ENCODE measurements at places on chromosomes 2 and 18. TPM values are rescaled to one million over a fixed set of nuclear protein-coding genes. Genes with fewer than 3 reads are reported as not detected.

DNA sequence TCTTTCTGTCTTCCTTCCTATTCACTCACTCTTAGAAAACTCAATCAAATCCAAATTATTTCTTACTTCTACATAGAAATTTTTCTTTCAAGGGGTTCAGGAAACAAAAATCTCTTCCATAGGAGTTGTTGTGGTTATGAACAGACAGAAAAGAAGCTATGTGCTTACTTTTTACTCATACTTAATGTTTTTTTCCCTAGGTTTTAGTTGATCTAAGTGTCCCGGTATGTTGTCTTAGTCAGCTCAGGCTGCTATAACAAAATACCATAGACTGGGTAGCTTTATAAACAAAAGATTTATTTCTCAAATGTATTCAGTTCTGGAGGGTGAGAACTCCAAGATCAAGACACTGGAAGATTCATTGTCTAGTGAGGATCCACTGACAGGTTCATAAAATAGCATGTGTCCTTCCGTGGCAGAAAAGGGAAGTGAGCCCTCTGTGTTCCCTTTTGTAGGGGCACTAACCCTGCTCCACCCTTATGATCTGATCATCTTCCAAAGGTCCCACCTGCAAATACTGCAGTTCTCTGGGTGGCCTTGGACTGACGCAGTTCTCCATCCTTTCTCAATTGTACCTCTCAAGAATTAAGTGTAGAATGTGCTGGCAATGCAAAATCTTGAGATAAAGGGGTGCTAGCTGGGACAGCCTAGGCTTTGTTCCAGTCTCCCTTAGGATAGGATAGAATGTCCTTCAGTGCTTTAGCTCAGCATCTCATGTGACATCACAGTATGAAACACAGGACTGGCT is 14.4 kb upstream of the VRK2 start:
- no peaks in the 10 kb centered on the region for H3K27me3 ChIP-seq
- no peak overlapping the region for H3K4me3 ChIP-seq
- H3K27ac ChIP-seq = no peak overlapping the region
- peak; percentile 78 for DNase-seq
- H3K4me1 ChIP-seq = peaks cover 35% of the 10 kb centered on the region

IL1R2 gene
- total RNA-seq = not detected

MPHOSPH10 gene
- 51.8 TPM for total RNA-seq

DNA sequence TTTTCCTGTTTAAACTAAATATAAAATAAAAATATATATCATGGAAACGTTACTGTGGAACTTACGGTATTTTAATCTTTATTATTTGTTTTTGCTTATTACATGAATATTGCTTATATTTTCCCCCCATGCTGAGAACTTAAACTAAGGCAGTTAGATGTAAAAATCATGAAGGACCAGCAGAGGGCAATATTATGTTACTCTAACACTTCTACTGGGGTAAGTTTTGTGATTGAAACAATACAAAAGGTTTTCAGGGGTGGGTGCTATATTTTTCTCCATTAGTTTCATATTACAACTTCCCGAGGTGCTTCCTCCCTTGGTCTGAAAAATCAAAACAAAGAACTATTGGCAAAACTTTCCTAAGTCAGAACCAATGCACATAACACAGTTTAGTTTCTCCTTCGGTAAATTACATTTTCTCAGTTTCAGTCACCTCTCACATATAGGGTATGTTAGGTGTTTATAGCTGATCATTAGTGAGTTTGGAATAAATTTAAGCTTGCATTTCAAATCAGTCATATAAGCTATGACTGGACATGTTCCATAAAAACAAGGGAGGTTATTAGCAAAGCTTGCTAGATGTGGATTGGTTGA is 54.8 kb downstream of the ZNF407 start:
- H3K36me3 ChIP-seq = peaks cover 2% of the 10 kb centered on the region
- DNase-seq = peak; percentile 36
- H3K27me3 ChIP-seq = no peaks in the 10 kb centered on the region

DNA sequence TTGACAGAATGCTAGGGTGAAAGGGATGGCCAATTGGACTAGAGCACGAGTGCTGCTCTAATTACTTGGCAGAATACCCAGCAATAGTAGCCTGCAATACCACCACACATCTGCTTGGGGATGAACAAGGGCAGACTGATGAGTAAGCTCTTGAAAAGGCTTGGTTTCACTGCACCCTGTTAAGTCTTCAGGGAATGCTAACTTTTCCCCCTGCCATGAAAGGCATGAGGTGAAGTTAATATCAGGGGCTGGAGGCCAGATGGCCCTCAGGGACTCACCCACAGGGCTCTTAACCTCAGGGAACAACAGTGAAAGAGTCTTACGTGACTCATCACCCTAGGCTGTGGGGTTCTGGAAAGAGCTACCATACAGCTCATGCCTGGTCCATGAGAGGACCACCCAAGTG is 51.7 kb upstream of the MYL1 start:
- no peak overlapping the region for H3K27ac ChIP-seq
- no peaks in the 10 kb centered on the region for H3K36me3 ChIP-seq
- H3K27me3 ChIP-seq = no peaks in the 10 kb centered on the region
- H3K4me3 ChIP-seq = no peak overlapping the region

LRRTM1 gene
- total RNA-seq = not detected

LYPD1 gene
- 0.22 TPM for total RNA-seq

SOX11 gene
- not detected for total RNA-seq

GRCh38 chr18:50518787-50519546 is 40.9 kb upstream of the MAPK4 start:
- no peaks in the 10 kb centered on the region for H3K36me3 ChIP-seq
- no peak overlapping the region for H3K27ac ChIP-seq
- H3K27me3 ChIP-seq = no peaks in the 10 kb centered on the region
- no peaks in the 10 kb centered on the region for H3K4me1 ChIP-seq

DNA sequence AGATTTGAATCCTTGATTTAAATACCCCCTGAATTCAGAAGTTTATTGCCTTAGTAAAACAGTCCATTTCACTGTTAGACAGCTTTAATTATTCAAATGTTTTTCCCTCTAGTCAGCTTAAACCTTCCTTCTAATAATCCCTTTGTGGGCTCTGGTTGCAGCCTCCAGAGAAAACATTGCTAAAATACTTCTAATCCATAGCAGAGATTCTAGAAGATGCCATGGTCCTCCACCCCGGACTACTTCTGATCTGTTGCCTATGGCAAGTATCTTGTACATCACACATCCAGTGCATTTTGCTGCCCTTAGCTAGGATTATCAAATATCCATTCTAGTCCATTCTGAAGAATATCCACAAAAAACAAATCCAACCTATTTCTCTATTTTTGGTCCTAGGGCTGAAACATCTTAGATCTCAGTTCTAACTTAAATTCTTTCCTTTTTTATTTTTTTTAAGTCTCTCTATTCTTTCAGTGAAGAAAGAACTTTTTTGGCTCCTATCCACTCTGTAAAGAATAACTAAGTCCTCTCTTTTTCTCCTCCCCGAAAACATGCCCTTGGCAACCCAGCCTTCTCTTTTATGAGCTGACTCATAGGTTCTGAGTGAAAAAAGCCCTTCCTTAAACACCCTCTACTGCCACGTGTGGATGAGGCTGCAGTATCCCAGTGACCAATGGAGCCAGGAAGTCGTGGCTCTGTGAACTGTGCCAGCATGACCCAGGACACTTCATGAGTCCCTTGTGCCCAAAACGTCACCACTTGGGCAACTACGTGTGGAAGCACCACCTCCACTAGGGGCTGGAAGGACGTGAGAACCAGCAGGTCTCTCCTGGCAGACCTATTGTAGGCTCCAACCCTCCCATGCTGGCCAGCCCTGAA is 349.8 kb downstream of the TNS1 start:
- H3K27ac ChIP-seq = no peak overlapping the region
- no peaks in the 10 kb centered on the region for H3K4me1 ChIP-seq
- H3K27me3 ChIP-seq = peaks cover 3% of the 10 kb centered on the region
- no peak overlapping the region for H3K4me3 ChIP-seq
- H3K36me3 ChIP-seq = no peaks in the 10 kb centered on the region

DCC gene
- not detected for total RNA-seq

DNA sequence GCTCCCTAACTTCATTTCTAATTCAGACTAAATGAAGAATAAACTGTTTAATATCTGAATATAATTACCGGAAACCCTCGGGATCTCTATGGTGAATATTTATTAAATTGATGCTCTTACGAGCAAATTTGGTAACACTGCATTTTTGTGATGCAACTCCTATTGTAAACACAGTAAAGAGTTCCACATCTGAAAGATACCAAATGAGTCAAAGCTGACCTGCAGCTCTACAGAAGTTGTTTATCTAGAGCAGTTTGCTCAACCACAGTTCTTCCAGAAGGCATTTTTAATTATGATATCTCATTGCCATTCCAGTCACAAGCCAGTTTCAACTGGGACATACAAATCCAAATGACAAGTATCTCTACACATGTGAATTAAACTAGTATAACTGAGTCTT is 129.7 kb downstream of the PKP4 start:
- H3K4me1 ChIP-seq = no peaks in the 10 kb centered on the region
- DNase-seq = no peak
- H3K27me3 ChIP-seq = no peaks in the 10 kb centered on the region
- H3K36me3 ChIP-seq = no peaks in the 10 kb centered on the region

SERPINB7 gene
- total RNA-seq = not detected

SLC5A7 gene
- not detected for total RNA-seq

- peaks cover 3% of the 10 kb centered on the region for H3K27me3 ChIP-seq
- no peaks in the 10 kb centered on the region for H3K36me3 ChIP-seq
- no peaks in the 10 kb centered on the region for H3K4me1 ChIP-seq
Observed at GRCh38 chr2:216563646-216564045, 65.0 kb downstream of the RPL37A start.

PLEKHH2 gene
- total RNA-seq = 0.58 TPM

GRCh38 chr2:150609831-150610582 is 122.5 kb upstream of the RND3 start:
- DNase-seq = no peak
- H3K27me3 ChIP-seq = no peaks in the 10 kb centered on the region
- no peaks in the 10 kb centered on the region for H3K36me3 ChIP-seq
- H3K4me1 ChIP-seq = no peaks in the 10 kb centered on the region

DNA sequence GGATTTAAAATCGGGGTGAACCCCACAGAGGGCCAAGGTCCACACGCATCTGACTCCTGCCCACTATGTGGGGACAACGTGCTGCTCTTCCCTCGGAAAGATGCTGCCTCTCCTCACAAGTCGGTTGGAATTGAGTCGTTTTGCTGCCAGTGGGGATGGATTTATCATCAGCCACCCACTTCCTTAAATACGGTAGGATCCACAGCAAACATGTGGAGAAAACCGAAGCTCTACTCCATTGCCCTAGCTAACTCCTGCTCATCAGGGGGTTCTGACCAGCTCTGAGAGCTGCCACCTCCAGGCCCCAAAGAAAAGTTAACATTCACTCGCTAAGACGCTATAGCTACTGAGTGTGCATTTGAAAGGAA is 80.9 kb downstream of the CHRNA1 start:
- peak overlapping the region; percentile 87 for H3K4me3 ChIP-seq
- no peaks in the 10 kb centered on the region for H3K36me3 ChIP-seq
- peak overlapping the region; percentile 48 for H3K27ac ChIP-seq
- peak; percentile 67 for DNase-seq
- no peaks in the 10 kb centered on the region for H3K27me3 ChIP-seq
- H3K4me1 ChIP-seq = peaks cover 14% of the 10 kb centered on the region
